ENCODE measurements at places on chromosomes 1 and 21.

GRCh38 chr1:37858931-37859506 is 373 bp downstream of the MTF1 start:
- peak; percentile 43 for DNase-seq

DNA sequence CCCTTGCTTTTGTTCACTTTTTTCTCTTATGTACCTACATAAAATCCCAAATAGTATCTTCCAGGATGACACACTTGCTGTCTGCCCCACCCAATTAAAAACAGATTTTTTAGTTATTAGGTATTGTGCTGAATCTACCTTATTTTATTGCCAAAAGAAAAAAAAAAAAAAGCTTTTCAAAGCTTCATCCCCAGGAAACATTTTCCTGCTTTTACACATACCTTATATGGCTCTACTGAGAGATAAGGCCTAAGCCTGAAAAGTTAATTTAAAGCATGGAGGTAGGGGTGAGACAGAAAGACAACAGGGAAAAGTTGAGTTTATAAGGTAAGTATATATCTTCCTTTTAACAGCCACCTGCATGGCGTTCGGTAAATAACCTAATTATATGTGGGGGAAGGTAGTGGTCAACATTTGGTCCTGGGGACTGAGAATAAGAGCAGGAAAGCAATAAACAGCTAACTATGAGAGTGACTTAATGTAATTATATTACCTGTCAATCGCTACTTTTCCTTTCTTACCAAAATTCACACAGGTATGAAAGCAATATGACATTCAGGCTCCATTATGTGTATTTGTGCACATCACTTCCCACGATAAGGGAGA is 54.6 kb upstream of the BOLA1 start:
- no peak for DNase-seq

DNA sequence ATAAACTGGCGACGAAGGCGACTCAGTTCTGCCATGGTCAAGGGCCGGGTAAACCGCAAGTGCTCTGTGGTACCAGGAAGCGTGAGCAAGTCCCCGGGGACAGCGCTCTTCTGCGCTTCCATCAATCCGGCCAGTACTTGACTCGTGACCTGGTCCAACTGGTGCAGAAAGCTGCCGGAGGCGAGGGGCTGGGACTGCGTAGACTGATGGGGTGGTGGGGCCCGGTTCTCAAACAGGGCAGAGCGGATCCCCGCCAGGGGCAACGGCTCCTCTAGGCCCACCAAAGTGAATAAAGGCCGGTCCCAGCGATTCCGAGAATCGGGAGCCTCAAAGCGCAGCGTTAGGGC is 852 bp downstream of the KTI12 start:
- DNase-seq = peak; percentile 51

GRCh38 chr1:192945390-192946130 is 113.6 kb downstream of the UCHL5 start:
- DNase-seq = no peak

DNA sequence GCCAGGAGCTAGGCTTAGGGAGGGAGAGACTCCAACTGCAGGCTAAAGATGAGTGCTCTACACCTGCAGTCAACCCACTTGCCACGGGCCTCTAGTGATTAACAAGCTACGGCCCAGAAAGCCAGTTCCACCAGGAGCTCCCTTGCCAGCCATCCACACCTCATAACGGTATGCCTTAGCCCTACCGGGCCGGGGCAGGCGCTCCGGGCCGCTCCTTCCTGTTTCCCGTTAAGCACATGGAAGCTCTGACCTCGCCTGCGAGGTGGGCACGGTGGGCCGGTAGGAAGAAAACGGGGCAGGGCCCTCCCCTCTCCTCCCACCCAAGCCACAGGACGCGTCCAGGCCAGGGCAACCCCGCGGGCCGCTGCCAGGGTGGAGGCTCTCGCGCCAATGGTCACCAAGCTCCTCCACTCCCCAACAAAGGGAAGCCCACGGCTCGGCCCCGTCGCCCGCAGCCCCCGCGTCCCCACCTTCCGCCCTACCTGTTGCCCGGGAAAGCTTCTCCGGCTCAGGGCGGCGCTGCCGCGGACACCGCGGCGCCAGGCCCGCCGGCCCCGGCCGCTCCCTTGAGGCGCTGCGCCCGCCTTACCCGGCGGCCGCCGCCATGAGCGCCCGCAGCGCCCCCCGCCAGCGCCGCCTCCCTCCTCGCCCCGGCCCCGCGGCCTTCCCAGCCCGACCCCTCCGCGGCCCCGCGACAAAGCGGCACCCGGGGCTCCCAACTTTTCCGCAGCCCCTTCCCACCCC is 627 bp downstream of the CERS2 start:
- peak; percentile 62 for DNase-seq

DNA sequence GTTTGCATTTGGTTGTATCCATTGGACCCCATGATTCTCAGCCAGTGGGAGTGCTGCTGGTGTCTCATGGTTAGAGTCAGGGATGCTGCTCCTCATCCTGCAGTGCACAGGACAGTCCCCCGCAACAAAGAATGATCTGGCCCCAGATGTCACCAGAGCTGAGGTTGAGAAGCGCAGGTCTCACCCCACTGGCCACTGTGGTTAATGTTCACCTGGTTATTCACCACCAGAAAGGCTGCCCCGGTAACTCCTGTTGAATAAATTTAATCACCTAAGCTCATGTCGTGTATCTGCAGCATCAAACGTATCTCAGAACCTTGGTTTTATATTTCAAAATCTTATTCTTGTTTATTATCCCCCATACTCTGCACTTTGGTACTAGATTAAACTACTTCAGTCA is 75.8 kb downstream of the ATP5PO start:
- DNase-seq = no peak

- no peak for DNase-seq
Observed at GRCh38 chr1:55209247-55209646, 5.9 kb downstream of the USP24 start.

- DNase-seq = no peak
Observed at GRCh38 chr1:32335535-32335789, 571 bp downstream of the MARCKSL1 start.

DNA sequence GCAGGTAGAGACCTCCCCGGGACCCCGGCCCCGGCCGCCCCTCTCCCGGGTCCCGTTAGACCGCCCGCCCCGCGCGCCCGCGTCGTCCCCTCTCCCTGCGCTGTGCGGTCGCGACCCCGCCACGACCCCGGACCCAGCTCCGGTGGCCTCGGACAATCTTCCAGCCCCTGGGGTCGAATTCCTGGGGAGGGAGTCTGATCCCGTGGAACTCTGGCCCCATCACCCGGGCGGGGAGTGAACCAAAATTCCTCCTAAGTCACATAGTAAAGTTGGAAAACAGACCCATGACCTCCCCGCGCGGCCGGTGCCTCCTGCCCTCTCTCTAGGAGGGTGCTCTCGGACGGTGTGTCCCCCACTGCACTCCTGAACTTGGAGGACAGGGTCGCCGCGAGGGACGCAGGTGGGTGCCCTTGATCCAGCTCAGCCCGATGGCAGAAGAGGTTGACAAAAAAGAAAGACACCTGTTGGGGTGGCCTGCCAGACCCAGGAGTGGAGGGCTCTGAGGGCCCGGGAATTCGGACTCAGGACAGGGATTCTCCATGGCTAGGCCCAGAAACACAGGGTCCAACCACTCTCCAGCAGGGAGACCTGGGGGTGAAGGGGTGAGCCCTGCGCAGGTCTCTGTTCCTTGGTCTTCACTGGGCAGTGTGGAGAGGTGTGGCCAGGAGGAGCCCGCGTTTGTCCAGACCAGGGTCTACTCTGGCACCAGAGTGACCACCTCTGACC is 451 bp downstream of the ADAMTSL4 start:
- no peak for DNase-seq

DNA sequence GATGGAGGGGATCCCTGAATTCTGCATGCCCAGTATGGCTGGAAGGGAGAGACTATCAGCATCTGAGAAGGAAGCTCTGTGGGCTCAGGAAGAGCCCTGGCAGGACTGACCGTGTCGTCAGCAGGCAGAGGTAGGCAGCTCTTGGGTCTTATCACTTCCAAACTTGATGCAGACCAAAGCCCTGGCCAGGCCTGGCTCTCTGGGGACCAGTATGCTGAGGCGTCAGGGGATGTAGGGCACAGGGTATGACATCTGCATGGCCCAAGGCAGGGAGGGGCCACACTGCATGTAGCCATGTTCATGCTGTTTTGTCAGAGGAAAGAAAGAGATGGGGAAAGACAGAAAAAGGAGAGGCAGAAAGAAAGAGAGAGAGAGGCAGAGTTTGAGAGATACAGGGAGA is 6.3 kb downstream of the FGR start:
- no peak for DNase-seq

GRCh38 chr1:231020816-231021215 is 19.2 kb downstream of the FAM89A start:
- no peak for DNase-seq

DNA sequence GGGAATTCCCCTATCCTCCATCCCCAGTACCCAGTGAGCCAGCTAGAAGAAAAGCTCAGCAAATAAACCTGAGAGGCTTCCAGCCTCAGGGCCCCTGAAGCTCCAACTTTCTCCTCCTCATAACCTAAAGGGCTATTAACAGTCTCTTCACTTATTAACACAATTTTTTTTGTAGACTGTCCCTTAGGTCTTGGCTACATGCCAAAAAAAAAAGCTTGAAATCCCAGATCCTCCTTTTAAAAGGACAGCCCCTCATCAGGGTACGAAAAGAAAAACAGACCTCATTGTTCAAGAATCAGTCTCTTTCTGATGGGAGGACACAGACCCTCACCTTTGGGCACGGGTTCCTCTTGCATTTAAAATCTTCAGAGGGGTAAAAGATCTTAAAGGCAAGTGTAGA is 72.8 kb upstream of the CD1D start:
- no peak for DNase-seq

- DNase-seq = peak; percentile 22
Observed at GRCh38 chr1:179823693-179824092, 53.9 kb downstream of the TOR1AIP2 start.

DNA sequence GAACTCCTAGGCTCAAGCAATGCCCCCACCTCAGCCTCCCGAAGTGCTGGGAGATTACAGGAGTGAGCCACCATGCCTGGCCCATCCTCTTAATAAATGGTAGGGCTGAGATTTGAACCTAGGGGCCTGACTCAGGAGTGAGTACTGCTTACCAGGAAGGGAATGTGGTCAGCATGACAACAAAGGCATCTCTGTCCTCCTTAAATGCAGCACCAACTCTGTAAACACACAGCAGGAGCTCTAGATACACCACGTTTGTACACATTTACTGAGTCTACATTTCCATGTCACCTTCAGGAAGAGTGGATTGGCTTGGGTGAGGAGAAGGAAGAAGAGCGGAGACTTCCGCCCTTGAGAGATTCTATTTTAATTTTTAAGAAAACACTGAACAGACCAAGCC is 38.5 kb downstream of the HIVEP3 start:
- DNase-seq = no peak

Measured in activated CD8-positive, alpha-beta memory T cell treated with anti-CD3 and anti-CD28 coated beads, Interleukin-2, amount 10 ng/mL, durations not matched to agents 7 days and 5 days (primary cell).